ENCODE measurements at places on chromosomes 2 and 18.

- DNase-seq: no peak
Measured at GRCh38 chr2:33278245-33278943, 198.1 kb upstream of the RASGRP3 start.

- DNase-seq: no peak
Measured at GRCh38 chr2:1676913-1677820, 67.1 kb downstream of the PXDN start.

DNA sequence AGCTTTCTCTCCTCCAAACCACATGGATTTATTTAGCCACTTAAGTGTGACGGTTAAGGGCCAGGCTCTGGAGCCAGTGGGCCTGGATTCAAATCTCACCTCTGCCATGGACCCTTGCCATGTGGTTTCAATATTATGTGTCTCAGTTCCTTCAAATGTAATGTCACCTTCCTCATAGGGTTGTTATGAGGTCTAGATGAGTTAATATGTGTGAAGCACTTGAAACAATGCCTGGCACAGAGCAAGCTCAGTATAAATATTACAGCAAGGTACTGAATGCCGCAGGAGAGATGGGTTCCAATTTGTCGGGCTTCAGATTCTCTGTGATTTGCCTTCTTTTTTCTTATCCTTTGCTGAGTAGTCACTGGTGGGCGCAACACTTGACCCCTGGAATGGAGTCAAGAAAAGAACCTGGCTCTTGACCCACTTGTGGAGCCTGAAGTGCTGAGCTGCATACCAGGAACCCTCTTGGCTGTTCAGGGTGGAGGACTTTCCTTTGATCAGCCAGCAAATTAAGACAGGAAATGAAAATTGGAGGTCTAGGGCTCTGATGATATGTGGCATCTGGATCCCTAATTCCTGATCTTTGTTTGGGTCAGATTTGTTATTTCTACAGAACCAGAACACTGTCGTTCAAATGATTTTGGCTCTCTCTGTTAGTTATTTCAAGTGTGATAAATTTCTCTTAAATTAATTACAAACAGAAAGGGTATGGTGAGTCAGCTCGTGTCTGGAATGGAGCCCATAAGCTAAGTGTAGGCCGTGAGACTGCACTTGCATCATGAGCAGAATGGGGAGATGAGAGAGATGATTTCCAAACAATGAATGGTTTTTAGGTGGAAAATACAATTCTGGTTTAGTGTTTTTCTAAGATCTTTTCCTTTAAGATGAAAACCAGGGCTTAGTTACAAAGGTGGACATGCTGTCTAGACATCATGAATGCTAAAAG lies 293.0 kb downstream of the KCNS3 start:
- DNase-seq: no peak

DNA sequence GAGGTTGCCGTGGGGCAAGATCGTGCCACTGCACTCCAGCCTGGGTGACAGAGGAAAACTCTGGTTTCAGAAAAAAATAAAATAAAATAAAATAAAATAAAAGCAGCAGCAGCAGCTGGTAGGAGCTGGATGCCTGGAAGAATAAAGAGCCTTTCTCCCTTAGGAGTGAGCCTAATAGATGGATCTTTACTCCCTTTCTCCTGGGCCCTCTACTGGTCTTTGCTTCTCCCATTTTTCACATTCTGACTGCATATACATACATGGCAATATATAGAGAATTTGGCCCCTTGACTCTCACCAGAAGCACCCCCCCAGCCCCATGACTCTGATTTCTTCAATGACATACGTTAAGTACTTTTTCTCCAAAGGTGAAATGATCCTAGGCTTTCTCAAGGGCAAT lies 9.8 kb upstream of the MALT1 start:
- DNase-seq: no peak

DNA sequence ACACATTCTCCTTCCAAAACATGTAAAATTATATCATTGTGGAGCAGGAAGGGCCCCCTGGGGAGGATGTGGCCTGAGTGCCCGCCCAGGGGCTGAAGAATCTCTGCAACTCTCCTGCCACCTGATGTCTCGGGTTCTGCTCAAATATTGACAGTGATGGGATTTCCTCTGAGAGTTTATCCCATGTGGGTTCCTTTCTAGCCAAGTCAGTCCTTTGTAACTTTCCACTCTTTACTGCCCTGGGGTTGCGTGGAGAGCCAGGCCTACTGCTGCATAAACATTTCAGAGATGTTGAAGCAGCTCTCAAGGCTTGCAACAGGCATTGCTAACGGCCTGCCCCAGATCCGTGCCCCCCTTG lies 4.0 kb upstream of the RAB17 start:
- DNase-seq: no peak

- no peak for DNase-seq
Measured at GRCh38 chr2:219266886-219267285, 12.3 kb upstream of the DNAJB2 start.

- no peak for DNase-seq
Measured at GRCh38 chr18:30376515-30376914, 666.0 kb downstream of the DSC3 start.

GRCh38 chr2:193428336-193428818 lies 1233.6 kb upstream of the TMEFF2 start:
- no peak for DNase-seq

GRCh38 chr18:69999656-70000055 lies 52.0 kb upstream of the CD226 start:
- no peak for DNase-seq

- DNase-seq: no peak
Measured at GRCh38 chr2:125424266-125424785, 1231.6 kb upstream of the GYPC start.

DNA sequence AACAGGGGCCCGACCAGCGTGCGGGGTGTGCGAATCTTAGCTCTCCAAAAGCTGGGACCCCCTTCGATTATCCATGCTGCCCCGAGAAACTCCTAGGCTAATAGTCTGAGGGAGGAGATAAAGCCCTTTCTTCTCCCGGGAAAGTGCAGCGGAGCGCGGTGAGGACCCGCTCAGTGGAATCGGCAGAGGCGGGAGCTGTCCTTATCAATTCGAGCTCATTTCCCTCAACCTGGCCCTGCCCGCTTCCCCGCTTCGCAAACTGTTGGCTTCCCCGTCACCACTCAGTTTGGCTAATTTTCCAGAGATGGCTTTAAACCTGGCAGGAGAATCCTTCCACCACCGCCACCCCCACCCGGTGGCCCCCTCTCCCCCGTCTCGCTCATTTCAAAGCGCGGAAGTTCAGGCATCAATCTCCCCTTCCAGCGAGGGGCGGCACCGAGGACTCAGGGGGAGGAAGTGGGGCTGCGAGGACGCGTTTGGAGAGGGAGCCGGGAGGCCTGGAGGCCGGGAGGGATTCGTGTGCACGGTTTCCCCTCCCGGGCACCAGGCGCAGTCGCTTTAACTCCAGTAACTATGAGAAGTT lies 1.6 kb downstream of the KLHL14 start:
- no peak for DNase-seq

GRCh38 chr2:102487761-102488462 lies 14.9 kb downstream of the SLC9A4 start:
- no peak for DNase-seq

- DNase-seq: no peak
Measured at GRCh38 chr2:158586491-158586890, 129.7 kb downstream of the PKP4 start.

DNA sequence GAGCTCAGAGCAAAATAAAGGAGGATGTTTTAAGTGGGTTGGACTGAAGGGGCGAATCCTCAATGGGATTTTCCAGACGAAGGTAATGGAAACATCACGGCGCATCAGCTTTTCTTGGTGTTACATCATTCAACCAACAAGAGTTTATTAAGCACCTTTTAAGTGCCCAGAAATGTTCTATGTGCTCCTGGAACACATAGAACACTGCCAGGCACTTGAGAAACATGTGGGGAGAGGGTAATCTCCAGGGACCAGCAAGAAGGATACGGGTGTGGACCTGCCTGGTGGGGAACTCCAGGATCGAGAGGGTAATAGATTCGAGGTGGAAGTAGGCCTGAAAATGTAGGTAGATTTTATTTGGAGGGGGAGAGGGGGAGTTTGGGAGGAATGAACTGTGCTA lies 168.6 kb downstream of the PRKCE start:
- DNase-seq: no peak

- no peak for DNase-seq
Measured at GRCh38 chr18:25042641-25043051, 309.3 kb downstream of the ZNF521 start.

GRCh38 chr2:217948897-217949296 lies 53.9 kb downstream of the TNS1 start:
- no peak for DNase-seq

All from CD4-positive, alpha-beta T cell treated with Interleukin-15 for 4 hours (primary cell).